ENCODE measurements at places on chromosomes 13 and 19. TPM values are rescaled to one million over a fixed set of nuclear protein-coding genes. Genes with fewer than 3 reads are reported as not detected.

Gene SH2D3A
- total RNA-seq, result 28.2 TPM

Gene CYP2S1
- 0.95 TPM for total RNA-seq

Gene PNMA8B
- 0.05 TPM for total RNA-seq

Gene SIGLEC10
- 0.83 TPM for total RNA-seq

Gene ADGRE3
- total RNA-seq, result not detected

Gene ZNF723
- total RNA-seq, result not detected

Gene KCNJ14
- 1.5 TPM for total RNA-seq

Gene VASP
- 222 TPM for total RNA-seq
